ENCODE measurements at places on chromosomes 1 and 21.
A peak's percentile ranks its signal among the peaks of the same experiment; 100 is the strongest.

DNA sequence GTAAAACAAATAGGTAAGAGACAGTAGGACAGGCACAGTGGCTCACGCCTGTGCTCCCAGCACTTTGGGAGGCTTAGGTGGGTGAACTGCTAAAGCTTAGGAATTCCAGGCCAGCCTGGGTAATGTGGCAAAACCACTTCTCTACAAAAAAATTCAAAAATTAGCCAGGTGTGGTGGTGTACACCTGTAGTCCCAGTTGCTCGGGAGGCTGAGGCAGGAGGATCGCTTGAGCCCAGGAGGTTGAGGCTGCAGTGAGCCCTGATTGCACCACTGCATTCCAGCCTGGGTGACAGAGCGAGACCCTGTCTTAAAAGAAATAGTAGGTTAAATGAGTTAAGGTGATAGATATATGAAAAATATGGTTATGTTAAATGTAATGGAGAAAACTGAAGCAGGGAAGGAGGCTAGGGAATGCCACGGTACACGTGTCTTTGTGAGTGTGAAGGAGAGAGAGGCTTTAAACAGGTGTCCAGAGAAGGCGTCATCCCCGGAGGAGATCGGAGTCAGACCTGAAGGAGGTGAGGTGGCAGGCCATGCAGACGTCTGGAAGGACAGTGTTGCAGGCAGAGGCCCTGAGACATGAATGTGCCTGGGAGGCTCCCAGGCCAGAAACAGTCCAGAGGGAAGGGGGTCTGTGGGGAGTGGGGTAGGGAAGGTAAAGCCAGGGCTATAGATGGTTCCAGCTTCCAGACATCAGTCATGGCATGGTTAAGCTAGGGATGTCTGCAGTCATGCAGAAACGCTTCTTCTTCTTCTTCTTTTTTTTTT lies 7.2 kb upstream of the RIPPLY3 start:
- no peak for DNase-seq

DNA sequence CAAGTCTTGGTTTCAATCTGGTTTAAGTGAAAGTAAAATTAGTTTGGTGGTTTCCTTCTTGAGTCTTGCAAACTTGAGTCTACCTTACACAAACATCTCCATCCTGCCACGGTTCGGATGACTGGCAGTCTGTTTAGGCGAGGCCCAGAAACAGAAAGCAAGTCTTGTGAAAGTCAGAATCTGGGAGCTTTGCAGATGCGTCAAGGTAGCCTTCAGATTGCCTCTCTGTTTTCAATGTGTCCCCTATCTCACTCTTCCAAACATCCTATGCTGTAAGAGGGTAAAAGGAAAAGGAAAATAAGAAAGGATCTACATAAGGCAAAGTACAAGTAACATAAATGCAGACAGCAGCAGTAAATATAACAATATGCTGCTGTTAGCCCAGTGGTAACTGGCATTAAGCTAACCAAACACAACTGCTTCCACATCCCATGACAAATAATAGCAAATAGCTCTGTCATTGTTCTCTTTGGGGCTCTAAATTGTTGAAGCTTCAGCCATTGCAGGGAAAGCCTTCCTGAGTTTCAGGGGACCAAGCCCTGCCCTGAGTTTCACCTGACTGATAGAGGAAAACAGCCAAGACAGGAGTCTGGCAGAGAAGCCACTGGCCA lies 26.2 kb upstream of the C1orf105 start:
- peak; percentile 13 for DNase-seq

DNA sequence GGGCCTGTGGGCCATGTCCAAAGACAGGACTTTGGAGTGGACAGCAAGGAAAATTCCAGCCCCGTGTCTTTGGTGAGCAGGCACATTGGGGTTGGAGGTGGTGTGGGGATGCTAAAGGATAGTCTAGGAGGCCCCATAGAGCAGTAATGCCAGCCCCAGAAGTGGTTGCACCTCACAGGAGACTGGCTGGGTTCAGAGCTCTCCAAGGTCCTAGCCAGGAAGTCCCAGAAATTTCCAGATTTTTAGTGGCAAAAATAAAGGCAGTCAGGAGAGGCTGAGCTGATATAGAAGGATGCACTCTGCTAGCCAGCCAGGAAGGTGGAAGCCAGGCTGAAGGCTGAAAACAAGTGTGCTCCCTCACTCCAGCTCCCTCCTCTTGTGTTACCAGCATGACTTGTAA lies 144.0 kb upstream of the KCND3 start:
- DNase-seq, result no peak

- no peak for DNase-seq
Measured at GRCh38 chr1:31782421-31783410, 18.6 kb upstream of the ADGRB2 start.

Data from CD4-positive, CD25-positive, alpha-beta regulatory T cell (primary cell).